ENCODE measurements at places on chromosomes 7 and 10.

DNA sequence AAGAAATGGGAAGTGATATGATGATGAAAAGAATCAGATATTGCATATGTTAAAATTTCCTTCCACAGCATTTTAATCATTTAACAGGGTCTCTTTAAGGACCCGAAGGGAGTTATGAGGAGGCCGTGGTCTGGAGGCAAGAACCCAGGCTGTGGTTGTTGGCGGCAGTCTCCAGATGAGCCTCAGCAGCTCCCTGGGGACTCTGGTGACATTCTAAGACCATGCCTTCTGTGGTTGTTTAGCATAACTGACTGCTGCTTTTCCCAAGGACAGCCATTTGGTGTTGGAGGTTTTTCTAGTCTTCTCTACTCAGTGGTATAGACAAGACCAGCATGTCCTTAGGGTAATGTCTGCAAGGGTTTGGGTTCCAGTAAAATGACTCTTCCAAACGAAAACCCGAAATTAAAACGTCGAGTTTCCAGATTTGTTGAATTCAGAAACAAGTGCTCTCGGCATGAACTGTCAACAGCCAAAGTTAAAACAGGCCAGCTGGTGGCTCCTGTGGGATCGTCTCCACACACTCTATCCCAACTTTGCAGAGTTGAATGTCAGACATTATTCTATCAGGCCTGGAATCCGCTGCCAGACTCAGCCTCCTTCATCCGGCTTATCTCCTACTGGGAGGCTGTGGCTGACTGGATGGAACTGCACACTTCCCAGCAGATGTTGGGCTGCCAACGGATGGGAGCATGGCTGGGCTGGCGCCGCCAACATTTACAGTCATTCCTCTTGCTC, 183.1 kb downstream of the TAX1BP1 start:
- peak; percentile 33 for DNase-seq

GRCh38 chr7:92006046-92006445, 65.4 kb downstream of the AKAP9 start:
- DNase-seq: no peak

GRCh38 chr7:73918926-73919693, 58.2 kb downstream of the TMEM270 start:
- DNase-seq: peak; percentile 32

- no peak for DNase-seq
Measured at GRCh38 chr7:19262826-19263225, 117.6 kb upstream of the FERD3L start.

DNA sequence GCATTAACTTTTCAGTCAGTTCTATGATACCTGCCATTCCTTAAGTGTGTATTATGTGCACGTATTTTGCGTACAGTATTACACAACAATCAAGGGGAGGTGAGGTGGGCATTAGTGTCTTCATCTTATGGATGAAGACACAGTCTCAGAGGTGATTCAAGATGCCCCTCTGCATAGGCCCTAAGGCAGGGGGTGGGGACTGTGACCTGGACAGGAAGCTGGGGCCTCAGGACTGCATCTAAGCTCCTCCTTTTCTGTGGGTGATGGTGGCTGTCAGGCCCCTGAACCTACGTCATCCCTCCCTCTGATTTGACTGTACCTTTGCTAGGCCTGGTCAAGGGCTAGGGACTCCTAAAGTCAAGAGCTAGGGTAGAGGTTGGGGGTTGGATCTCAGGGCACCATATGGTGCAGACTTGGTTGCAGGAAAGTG, 38.9 kb downstream of the HK1 start:
- peak; percentile 82 for DNase-seq

DNA sequence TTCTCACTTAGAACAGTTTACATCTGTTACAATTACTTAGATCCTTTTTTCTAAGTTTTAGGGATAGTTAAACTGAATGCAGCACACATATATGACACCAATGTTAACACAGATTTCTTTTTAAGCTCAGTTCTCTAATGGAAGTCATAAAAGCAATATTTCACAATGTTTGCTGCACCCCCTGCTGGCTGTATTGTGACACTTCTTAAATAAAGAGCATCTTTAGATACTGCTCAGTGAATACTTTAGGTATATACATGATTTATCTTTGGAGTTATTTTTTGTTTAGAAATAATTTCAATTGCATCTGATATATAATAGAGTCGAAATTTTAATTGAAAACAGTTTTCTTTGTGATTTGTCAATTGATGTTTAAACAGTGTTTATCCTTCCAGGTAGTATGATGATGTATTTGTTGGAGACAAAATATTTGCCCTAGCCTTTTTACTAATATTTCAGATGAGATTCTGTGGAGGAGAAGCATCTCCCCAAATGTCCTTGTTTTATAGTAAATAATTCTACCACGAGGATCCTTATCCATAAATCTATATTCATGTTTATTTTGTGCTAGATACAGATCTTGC, 174.4 kb downstream of the ST7 start:
- DNase-seq: no peak

DNA sequence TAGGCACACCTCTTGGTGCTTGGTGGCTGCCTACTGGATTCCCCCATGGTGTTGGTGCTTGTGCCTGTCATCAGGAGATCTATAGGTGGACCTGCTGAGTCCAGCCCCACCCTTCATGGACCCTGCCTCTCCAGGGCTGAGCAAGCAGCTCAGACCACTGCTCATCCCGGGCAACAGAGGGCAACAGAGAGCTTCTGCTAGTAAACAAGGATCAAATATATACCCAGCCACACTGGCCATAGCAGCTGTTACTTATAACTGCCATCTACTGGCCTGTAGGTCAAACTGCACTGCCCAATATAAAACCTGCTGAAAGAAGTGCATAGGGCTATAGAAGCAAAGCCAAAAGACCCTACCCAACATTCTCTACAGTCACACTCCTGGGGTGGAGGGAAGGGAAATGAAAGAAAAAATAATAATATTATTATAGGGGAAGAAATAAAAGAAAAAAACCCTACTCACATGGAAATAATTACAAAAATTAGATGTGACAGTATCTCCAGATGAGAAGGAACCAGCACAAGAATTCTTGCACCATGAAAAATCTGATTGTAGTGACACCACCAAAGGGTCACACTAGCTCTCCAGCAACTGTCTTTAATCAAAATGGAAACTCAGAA, 54.9 kb upstream of the ZNF800 start:
- DNase-seq: peak; percentile 64

- no peak for DNase-seq
Measured at GRCh38 chr10:100223879-100224278, 5.5 kb downstream of the CHUK start.

- DNase-seq: no peak
Measured at GRCh38 chr7:5838761-5839500, 41.7 kb upstream of the OCM start.

- no peak for DNase-seq
Measured at GRCh38 chr7:151863386-151864079, 13.4 kb downstream of the PRKAG2 start.

DNA sequence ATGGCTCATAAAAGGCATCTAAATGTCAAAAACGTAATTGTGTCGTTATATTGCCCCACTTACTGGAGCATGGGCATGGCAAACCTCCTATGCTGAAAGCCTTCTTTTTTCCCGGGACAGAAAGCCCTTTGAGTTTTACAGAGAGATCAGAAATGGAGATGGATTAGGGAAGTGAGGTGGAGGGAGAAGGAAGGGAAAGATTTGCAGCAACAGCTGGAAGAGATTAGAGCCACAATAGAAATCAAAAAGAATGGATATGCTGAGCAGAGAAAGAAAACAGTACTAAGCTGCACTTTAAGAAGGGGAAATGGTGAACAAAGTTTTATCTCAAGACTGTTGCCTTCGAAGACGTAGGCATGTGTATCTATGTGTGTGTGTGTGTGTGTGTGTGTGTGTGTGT, 97.2 kb upstream of the PCGF5 start:
- DNase-seq: no peak

GRCh38 chr10:97412891-97413304, 11.8 kb upstream of the RRP12 start:
- DNase-seq: no peak

DNA sequence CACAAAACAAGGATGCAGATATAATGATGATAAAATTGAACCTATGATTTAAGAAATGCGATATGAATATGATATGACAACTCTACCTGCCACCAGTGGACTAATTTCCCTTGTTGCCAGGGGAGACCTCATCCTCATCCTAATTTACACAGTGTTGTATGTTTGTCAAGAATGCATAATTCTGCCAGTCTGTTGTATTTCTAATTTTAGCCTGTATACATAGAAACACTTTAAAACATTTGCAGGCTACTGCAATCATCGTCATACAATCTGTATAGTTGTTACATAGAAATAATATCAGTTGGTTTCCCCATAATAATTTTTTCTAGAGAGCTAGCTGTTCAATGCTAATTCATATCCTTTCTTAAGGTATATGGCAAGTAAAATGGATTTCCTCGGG, 274.2 kb downstream of the DPP6 start:
- DNase-seq: no peak

- DNase-seq: no peak
Measured at GRCh38 chr7:128132426-128133069, 101.3 kb upstream of the LRRC4 start.

- no peak for DNase-seq
Measured at GRCh38 chr10:36647540-36647939, 477.9 kb upstream of the ANKRD30A start.

DNA sequence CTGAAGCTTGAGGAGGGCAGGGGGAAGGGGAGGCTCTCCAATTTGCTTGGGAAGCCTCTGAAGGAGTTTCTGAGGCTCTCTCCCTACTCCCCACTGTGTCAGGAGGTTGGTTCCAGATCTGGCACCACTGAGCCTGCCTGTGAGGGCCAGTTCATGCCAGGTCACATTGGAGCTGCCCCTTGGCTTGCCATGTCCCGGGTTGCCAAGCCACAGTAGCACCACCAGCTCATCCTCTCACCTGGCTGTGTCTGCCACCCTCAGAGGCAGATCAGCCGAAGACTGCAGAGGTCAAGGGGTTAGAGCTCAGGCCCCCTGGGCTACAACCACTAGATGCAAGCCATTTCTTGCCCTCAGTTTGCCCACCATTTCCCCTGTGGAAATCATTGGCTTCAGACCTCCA, 3.1 kb downstream of the C10orf71 start:
- no peak for DNase-seq

DNA sequence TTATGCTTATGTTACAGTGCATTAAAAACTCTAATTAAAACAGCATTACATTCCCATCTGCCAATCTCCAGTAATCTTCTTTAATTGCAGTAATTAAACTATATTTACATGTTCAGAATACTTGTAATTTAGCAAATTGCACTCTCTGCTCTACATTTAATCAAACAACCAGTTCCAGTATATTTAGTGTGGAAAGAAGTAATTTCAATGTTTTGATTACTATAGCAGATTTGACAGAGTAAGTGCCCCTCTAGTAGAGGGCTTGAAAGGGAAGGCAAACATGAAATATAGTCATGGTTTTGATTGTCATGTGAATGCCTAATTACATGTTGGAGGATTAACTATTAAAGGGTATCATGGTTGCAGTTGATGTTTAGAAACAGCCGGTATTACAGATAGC, 739.7 kb downstream of the AUTS2 start:
- no peak for DNase-seq

DNA sequence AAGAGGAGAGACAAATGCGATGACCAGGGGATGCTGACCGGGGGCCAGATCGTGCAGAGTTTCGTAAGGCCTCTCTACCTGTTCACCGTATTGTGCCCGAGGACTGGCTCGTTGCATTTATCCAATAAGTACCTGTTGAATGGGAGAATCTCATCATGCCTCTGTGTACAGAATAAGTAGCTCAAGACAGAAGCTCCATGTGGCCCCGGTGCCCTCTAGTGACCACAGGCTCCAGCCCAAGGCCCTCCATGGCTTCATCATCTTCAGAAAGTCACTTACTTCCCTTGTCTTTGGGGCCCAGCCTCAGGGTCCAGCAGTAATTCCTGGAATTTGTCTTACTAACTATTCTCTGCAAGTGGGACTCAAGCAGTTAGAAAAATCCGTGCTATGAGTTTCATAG, 151.0 kb downstream of the CHN2 start:
- DNase-seq: no peak

DNA sequence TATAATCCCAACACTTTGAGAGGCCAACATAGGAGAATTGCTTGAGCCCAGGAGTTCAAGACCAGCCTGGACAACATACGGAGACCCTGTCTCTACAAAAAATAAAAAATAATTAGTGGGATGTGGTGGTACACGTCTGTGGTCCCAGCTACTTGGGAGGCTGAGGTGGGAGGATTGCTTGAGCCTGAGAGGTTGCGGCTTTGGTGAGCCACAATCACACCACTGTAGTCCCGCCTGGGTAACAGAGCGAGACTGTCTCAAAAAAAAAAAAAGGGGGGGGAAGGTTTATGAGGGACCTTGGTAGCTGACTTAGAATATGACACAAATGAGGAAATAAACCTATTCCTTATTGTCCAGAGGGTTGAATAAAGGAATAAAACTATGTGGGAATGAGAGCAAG, 30.8 kb downstream of the SCD start:
- peak; percentile 39 for DNase-seq

- no peak for DNase-seq
Measured at GRCh38 chr10:133289761-133290160, 13.1 kb upstream of the ADAM8 start.

DNA sequence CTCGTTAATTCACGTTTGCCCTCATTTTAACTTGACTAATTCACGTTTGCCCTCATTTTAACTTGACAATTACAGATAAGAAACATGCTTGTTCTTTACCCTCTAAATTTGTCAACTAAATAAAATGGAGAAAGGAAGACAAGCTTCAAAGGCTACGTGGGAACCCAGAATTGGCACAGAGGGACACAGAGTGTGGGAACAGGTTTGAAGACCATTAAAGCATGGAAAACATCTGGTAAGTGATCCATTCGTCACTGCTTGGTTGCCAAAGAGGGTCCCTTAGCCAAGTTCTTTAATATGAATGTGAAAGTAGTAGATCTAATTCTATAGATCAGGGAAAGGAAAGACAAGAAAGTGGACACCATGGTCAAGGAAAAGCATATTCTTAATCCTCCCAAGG, 57.2 kb downstream of the ITIH5 start:
- DNase-seq: no peak

DNA sequence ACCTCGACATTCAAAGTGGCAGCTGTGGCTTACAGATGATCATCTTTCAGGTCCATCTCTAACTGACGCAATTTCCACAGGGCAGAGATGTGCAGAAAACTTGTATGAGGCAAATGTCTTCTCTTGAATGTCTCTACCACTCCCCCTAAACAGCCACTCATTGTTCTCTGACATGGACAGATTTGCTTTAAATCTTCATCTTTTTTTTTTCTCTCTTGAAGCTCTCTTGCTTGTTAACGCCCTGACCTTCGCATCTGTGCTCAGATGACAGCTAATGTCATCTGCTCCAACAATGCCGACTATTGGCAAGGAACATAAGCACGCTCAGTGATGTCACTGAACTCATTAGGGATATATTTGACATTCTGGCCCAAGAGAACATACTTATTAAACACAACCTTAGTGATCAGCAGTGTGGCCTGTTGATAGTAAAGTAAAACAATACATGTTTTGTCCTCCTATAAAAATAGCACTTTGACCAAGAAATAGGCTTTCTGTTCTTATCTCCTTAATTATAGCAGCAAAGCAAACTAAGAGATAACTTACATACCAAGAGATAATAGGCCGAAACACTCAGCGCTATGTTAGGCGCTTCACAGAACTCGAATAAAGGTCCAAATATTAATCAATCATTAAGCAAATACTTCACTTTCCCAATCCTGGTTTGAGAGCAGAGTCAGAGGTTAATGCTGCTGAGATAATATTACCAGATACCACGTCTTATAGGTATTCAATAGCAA, 583.5 kb downstream of the PARD3 start:
- no peak for DNase-seq

- DNase-seq: no peak
Measured at GRCh38 chr10:33153251-33153967, 181.1 kb downstream of the NRP1 start.

GRCh38 chr10:100713049-100713858, 32.1 kb upstream of the PAX2 start:
- DNase-seq: no peak

- no peak for DNase-seq
Measured at GRCh38 chr7:135802697-135803096, 54.1 kb upstream of the FAM180A start.

Data from GM13976 (cell line).